ENCODE measurements at places on chromosomes 11 and 22.

- DNase-seq, result no peak
Observed at GRCh38 chr11:46360878-46361277, 13.6 kb downstream of the DGKZ start.

DNA sequence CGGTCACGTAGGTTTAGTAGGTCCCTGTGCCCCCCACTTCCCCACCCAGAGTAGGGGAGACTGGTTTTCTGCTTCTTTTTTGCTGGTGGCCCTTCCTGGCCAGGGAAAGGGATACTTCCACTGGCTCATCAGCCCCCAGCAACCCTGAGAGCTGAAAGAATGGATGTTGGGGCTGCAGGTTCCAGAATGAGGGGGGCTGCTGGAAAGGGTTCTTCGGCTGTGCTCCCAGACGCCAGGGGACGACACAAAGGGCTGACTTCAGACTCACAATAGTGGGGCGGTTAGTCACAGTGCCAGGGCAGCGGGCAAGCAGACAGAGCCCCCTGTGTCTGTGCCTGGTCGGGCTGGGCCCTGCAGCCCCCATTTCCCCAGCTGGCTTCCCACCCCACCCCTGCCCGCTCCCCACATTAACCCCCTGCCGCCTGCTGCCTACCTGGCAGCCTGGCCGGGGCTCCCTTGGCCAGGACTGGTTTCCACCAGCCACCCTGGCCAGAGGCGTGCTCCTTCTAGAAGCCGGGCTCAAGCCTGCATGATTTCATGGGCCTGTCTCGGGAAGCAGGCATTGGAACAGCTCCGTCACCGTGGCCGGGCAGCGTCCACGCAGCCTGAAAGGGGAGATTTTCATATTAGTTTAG is 79.1 kb upstream of the WNT7B start:
- DNase-seq, result no peak

DNA sequence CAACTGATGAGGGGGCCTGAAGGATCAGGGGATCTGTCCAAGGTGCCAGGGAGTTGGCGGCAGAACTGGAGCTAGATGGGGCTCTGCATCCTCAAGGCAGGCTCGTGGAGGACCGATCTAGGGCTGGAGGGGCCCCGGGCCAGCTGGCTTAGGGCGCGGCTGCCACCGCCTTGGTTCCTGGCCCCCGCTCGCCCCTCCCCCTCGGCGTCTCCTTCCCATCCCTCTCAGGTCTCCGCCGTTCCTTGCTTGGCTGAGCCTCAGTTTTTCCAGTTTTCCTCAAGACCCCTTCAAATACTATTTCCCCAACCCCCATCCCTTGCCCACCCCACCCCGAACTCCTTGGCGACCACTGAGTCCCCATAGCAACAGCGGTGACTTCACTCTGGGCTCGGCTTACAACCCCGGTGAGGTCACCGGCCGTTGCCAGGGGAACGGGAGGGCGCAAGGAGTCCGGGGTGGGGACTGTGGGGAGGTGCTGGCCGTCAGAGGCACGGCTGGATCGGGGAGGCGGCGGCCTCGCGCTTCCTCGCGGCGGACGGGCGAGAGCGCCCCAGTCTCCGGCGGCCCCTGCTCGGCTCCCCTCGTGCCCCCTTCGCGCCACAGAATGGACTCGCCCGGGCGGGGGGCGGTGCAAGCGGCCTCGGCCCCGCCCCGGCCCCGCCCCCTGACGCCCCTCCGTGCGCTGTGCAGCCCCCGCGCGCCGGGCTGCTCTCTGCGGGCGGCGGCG is 7.5 kb downstream of the FREY1 start:
- peak; percentile 46 for DNase-seq

- no peak for DNase-seq
Observed at GRCh38 chr11:108670451-108670850, 5.6 kb downstream of the DDX10 start.

DNA sequence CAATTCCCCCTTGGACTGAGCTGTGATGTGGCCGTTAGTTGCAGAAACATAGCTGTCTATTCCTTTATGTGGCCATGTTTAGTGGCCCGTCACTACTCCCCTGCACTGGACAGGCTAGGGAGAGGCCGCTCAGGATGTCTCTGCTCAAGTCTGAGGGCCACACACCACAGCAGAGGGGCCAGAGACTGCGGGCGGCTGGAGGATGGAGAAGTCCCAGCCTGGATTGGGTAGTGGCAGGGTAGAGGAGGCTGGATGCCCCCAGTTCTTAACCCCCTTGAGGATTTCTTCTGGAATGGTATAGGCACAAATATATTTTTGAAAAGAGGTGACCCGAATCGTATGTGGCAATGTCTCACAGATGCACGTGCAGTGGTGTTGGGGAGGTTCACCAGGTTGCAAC is 116.4 kb upstream of the B3GAT1 start:
- DNase-seq, result no peak

GRCh38 chr11:43943931-43944751 is 1.7 kb downstream of the C11orf96 start:
- DNase-seq, result no peak

DNA sequence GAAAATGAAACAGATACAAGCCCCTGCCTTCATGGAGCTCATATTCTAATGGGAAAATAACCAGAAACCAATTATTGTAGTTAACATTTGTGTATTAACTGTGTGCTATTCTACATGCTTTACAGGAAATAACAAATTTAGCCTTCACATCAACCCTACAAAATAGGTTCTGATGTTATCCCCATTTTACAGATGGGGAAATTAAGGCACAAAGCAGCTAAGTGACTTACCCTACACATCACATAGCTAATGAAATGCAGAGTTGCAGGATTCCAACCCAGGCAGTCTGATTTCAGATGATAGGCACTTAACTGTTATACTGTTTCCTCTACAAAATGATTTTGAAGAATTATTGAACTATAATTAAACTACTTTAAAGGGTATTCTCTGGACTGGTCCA is 43.7 kb downstream of the KMT5B start:
- DNase-seq, result no peak

- DNase-seq, result peak; percentile 38
Observed at GRCh38 chr11:133946541-133947318, 10.0 kb downstream of the IGSF9B start.

GRCh38 chr22:39661842-39662685 is 91.5 kb downstream of the CACNA1I start:
- peak; percentile 79 for DNase-seq

- no peak for DNase-seq
Observed at GRCh38 chr22:43553451-43554258, 141.8 kb downstream of the MPPED1 start.

DNA sequence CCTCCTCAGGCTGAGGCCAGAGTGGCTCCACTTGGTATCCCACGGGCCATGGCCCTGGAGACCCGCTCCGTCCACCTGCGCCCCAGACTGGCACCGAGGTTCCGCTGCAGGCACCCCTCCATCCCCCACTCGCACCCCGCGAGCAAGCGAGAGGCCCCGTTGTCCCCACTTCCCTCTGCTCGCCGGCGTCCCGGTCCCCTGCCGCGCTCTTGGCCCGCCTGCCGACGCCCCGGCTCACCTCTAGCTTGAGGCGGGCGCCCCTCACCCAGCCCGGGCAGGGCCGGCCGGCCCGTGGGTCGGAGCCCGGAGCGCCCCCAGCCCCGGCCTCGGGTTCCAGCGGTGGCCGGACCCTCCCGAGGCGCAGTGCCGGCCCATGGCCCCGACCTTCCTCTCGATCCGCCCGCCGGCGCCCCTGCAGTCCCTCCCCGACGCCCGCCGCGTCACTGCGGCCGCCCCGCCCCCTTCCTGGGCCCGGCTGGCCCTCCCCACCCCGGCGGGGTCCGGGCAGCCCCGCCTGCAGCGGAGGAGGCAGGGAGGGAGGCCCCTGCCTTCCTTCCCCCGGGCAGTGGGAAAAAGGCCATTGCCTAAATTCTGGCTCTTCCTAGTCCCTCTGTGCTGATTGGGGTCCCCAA is at the start of gene PITPNM1:
Gene PITPNM1, minus strand, starts transcription at position 414 of the 632 bp plus-strand sequence. CDS start 1,183 bp downstream, outside the sequence.
- peak; percentile 74 for DNase-seq

DNA sequence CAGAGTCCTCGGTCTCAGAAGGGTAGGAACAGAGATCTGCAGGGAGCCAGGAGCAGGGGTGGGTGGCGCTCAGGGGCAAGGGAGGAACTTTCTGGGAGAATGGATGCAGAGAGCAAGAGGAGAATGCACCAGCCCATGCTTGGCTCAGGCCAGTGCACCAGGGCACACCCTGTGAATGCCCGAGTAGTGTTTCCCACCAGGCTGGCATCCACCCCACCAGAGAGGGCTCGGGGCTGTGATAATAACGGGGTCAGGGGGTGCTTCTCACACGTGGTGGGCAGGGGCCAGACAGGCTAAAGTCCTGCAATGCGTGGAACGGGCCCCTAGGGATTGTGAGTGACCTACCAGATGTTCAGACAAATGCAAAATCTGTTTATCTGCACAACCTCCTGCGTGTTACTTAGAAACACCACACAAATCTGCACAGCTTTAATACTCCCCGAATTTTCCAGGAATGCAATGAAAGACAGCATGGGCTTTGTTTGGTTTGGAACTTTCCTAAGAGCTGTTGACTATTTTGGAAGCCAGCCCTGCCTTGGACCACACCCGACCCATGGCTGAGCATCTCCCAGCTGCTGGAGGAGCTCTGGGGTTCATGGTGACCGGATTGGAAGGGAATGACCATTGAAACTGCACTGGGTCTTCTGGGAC is 368.3 kb downstream of the SHANK2 start:
- no peak for DNase-seq

GRCh38 chr22:25829808-25830777 is 88.1 kb downstream of the MYO18B start:
- no peak for DNase-seq

GRCh38 chr11:133222425-133223330 is 309.6 kb downstream of the OPCML start:
- DNase-seq, result no peak

GRCh38 chr11:47512701-47513100 is 40.2 kb downstream of the CELF1 start:
- no peak for DNase-seq

GRCh38 chr11:94769880-94770279 is 1.7 kb downstream of the AMOTL1 start:
- DNase-seq, result no peak

- no peak for DNase-seq
Observed at GRCh38 chr11:65298655-65299179, 15.9 kb upstream of the CDC42EP2 start.

- no peak for DNase-seq
Observed at GRCh38 chr11:1333091-1333772, 23.8 kb upstream of the TOLLIP start.

- DNase-seq, result no peak
Observed at GRCh38 chr22:41280065-41280464, 5.9 kb downstream of the RANGAP1 start.

DNA sequence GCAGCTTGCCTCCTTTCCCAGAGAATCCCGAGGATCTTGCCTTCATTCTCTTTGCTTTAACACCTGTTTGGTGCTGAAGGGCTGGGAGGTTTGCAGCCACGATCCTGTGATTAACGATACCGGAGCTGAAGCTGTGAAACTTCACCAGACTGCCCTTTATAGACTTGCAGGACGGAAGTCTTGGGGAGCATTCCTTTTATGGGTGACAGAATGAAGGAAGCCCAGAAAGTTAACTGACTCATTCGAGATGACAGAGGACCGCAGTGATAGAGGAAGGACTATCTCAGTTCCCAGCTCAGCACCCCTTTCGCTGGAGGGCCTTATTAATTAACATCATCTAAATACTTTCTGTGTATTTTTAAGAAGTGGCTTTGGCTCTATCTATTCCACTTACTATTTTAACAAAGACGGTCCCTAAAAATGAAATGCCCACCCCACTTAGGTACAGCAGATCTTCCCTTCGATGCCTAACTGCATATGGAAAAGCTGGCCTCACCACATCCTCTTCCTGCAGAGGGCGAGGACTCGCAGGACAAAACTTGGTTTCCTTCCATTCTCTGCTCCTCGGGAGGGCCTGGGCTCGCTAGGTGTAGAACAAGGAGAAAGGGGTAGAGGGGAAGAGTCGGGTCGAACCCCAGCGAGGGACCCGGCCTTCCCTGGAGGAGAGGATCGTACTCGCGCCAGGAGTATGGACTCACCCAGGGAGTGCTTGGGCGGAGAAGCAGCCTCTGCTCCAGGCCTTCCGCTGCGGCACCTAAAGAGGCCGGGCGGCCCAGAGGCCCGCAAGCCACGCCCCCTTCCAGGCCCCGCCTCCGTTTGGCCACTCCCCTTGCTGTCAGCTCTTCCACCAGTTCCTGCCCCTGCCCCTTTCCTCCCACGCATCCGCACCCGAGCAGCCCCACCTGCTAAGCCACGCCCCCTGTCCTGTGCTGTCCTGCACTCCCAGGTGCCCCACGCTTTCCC is 30.7 kb upstream of the USP47 start:
- DNase-seq, result no peak

DNA sequence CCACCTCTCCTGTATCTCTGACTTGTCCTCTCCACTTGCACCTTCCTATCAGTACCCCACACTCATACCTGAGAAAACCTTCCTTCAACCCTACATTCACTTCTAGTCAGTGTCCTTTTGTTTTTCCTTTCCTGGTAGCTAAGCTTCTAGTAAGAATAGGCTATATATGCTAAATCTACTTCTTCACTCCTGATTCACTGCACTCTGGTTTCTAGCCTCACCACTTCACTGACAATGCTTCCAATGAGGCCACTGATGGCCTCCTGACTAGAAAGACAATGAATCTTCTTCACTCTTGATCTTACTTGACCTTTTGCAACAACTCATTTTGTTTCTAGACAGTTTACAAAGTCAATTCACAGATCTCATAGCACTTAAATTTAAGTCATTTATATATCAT is 52.0 kb downstream of the RELT start:
- no peak for DNase-seq

- no peak for DNase-seq
Observed at GRCh38 chr11:84590106-84590505, 1037.0 kb downstream of the DLG2 start.

DNA sequence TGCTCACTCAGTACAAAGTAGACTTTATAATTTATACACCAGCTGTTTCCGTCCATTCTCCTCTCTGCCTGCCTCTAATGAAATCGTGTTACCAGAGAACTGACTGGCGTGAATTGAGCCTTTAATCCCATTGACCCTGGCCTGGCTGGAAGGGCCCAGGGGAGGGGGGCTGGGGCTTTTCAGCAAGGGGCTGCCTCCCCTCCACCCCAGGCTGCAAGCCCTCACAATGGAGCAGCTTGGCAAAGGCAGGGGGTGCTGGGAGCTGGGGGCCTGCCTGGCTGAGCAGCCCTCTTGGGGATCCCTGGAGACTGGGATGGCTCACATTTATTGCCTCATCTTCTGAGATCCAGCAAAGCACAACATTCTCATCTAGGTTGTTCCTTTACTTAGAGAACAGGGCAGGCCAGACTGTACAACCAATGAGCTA is 25.8 kb upstream of the LMO1 start:
- no peak for DNase-seq

GRCh38 chr22:46011627-46012181 is 34.7 kb upstream of the WNT7B start:
- no peak for DNase-seq

All from CD8-positive, alpha-beta memory T cell (primary cell).